Motor neuron (in vitro differentiated cells): ENCODE measurements at places on chromosomes 5 and 9.

GRCh38 chr9:79053598-79053997, 518.2 kb upstream of the TLE4 start:
- peak; percentile 79 for ATAC-seq

DNA sequence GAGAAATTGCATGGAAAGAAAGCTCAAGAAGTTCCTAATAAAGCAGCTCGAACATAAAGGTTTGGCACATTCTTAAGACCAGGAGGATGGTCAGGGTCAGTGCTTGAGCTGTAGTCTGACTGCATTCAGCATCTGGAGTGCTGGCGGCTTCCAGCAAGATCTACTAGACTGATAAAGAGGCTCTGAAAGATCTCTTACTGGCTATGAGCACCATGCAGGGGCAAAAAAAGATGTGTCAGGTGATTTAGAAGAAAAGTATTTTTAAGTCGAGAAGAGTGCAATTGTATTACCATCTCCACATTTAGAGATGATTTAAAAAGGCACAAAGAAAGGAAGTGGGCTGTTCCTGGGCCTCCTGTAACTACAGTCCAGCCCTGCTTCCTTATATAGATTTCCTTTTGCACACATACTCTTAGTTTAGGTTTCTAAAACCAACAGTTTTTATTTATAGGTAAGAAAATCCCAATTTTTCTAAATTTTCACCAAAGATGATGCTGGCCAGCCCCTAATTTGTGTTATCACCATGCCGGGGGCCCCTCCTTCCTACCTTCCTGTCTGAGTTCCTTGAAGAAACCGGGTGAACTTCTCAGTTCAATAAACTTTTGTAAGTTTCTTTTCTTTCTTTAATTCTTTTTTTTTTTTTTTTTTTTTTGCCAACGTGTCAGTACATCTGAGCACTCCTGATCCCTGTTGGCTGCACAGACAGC, 65.9 kb upstream of the PLPP1 start:
- ATAC-seq: peak; percentile 42

DNA sequence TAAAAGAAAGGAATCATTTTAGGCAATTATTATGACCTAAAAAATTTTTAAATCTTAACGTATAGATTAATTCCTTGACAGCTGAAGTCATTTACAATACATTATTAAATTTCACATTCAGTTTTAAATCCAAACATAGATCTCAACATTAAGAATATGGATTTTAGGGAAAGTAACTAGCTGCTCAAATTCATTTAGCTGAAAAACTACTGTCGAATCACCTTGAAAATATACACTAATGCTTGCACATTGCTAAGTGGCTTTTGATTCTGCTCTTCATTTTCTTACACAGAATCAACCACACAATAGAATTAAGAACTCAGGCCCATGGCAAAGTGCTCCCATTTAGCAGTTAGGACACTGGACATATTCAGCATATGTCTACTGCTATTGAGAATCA, 454.2 kb downstream of the RAB3C start:
- no peak for ATAC-seq

GRCh38 chr5:79954620-79955019, 36.4 kb downstream of the MTX3 start:
- ATAC-seq: no peak

DNA sequence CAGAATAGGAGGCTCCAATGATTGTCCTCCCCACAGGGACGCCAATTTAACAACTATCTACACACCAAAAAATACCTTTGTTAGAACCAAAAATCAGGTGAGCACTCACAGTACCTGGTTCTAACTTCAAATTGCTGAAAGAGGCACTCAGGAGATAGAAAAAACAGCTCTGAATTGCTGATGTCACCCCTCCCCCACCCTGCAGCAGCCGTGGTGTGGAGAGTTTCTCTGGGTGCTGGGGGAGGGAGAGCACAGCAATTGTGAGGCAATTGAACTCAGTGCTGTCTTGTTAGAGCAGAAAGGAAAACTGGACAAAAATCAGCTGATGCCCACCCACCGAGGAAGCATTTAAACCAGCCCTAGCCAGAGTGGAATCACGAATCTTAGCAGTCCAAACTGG, 41.8 kb downstream of the TNFSF8 start:
- ATAC-seq: no peak

DNA sequence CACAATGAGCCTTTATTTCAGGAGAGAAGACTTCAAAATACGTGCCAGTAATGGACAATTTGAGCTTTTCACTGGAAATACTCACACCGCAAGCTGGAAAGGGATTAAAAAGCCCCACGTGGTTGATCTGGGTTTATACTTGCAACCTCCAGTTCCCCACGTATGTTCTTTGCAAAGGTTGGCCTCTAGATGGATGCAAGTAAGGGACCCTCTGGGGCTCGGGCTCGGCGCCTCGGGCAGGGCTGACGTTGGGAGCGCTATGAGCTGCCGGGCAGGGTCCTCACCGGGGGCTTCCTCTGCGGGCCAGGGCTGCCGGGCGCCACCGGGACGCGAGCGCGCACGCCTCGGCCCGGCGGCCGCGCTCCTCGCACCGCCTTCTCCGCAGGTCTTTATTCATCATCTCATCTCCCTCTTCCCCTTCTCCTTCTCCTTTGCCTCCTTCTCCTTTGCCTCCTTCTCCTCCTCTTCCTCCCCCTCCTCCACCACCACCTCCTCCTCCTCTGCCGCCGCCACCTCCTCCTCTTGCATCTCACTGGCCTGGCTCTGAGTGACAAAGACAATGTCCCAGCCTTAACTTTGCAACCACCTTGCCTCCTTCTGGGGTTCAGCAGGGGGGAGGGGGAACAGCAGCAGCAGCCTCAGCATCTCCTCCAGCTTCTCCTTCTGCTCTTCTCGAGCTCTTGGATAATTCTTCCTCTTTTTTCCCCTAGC, 701 bp upstream of the ZNF462 start:
- peak; percentile 50 for ATAC-seq

GRCh38 chr9:128163027-128163515, 3.0 kb downstream of the BBLN start:
- no peak for ATAC-seq

DNA sequence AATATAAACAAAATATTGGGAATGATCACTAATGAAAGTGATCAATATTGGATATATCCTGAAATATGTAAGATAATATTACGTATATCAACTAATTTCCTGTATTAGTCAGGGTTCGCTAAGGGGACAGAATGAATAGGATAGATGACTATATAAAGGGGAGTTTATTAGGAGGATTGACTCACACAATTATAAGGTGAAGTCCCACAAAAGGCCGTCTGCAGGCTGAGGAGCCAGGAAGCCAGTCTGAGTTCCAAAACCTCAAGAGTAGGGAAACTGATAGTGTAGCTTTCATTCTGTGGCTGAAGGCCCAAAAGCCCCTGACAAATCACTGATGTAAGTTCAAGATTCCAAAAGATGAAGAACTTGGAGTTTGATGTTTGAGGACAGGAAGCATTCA, 561.1 kb downstream of the PRDM9 start:
- no peak for ATAC-seq
